Psoas muscle (tissue), 8 donors: ENCODE measurements at places on chromosomes 2 and 18. TPM values are rescaled to one million over a fixed set of nuclear protein-coding genes. Genes with fewer than 3 reads are reported as not detected.

Gene FBXO48
- 0.90 TPM for total RNA-seq

DNA sequence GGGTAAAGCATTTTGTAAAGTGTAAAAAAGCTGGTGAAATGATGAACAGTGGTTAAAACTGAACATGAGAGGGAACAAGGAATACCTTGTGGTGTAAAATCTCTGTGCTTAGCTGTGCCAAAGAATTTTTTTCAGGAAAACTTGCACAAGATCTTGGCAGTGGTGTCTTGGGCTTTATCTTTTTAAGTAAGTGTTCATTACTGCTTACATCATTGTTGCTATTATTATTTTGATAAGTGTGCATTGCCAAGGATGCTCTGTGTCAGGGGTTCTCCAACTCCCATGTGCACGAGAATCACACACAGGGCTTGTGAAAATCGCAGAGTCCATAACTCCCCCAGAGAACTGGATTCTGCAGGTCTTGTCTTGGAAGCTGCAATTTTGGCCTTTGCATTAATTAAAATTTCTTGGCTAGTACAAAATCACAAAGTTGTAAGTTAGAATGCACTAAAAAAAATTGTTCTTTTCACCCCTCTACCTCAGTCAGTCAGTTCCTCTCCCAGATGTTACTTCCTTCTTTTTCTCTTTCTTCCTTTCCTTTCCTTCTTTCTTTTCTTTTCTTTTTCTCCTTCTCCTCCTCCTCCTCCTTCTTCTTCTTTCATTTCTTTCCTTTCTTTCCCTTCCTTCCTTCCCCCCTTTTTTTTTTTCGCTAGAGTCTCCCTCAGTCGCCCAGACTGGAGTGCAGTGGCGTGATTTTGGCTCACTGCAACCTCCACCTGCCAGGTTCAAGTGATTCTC, 37.8 kb downstream of the GATA6 start:
- no peaks in the 10 kb centered on the region for H3K4me1 ChIP-seq
- no peak overlapping the region for H3K4me3 ChIP-seq
- H3K27ac ChIP-seq = no peak overlapping the region
- H3K36me3 ChIP-seq = no peaks in the 10 kb centered on the region

- no peaks in the 10 kb centered on the region for H3K27me3 ChIP-seq
- DNase-seq = no peak
- no peaks in the 10 kb centered on the region for H3K4me1 ChIP-seq
- H3K4me3 ChIP-seq = no peak overlapping the region
These were observed 32.3 kb downstream of the CARF start for GRCh38 chr2:202944408-202944807.

GRCh38 chr2:145157741-145158591, 638.0 kb upstream of the ZEB2 start:
- H3K4me1 ChIP-seq = peaks cover 5% of the 10 kb centered on the region
- H3K4me3 ChIP-seq = no peak overlapping the region
- DNase-seq = peak; percentile 55
- H3K36me3 ChIP-seq = no peaks in the 10 kb centered on the region
- H3K27me3 ChIP-seq = no peaks in the 10 kb centered on the region

DNA sequence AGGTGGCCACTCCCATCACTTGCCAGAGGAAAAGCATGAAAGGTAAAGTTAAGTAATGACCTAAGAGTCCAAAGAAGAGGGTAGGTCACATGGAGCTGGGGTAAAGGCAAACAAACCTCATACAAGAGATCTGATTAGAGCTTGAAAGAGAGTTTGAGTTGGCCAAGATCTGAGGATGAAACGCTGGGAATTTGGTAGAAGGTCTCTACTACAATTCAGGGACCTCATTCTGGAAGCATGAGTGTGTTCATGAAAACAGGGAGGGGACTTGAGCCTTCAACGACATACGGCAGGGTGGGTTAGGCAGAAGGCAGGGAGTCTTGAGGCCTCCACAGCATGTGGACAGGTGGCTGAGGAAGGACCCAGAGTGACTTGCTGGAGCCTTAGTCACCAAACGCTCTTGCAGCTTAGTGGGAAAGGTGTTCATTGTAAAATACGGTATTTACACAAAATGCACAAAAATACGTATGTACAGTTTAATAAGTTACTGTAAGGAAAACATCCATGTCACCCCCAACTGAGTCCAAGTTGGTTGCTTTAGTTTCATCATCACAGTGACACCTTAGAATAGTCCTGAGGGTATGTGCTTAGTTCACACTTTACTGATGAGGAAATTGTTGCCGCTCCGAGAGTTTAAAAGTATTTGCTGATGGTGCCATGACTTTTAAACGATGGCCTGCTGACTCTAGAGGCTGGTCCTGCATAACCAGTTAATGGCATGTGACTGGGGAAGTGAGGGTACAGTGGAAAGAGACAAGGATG, 5.0 kb upstream of the FARP2 start:
- peaks cover 86% of the 10 kb centered on the region for H3K36me3 ChIP-seq
- peaks cover 3% of the 10 kb centered on the region for H3K4me1 ChIP-seq
- no peak overlapping the region for H3K4me3 ChIP-seq
- no peak overlapping the region for H3K27ac ChIP-seq

- H3K36me3 ChIP-seq = no peaks in the 10 kb centered on the region
- H3K4me3 ChIP-seq = no peak overlapping the region
- H3K4me1 ChIP-seq = peaks cover 9% of the 10 kb centered on the region
- H3K27ac ChIP-seq = no peak overlapping the region
These were observed 25.0 kb upstream of the COPS8 start for GRCh38 chr2:237060534-237061312.

Gene PSMA8
- total RNA-seq = not detected

DNA sequence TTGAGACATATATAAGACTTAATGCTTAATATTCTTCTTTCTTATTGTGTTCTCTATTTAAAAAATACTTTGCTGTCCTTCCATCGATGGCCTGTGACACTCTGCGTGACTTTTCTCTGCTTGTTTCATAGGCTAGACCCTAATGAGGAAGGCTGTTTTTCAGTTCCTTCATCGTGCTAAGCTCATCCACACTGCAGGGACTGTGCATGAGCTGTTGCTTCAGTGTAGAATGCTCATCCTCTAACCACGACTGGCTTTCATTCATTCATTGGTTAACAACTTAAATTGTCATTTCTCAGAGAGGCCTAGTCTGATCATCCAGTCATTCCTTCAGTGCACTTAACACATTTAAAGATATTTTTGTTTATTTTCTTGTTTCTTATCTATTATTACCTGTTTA, 134.4 kb downstream of the CCDC85A start:
- no peaks in the 10 kb centered on the region for H3K27me3 ChIP-seq
- no peak for DNase-seq
- no peak overlapping the region for H3K4me3 ChIP-seq
- no peak overlapping the region for H3K27ac ChIP-seq
- no peaks in the 10 kb centered on the region for H3K36me3 ChIP-seq

DNA sequence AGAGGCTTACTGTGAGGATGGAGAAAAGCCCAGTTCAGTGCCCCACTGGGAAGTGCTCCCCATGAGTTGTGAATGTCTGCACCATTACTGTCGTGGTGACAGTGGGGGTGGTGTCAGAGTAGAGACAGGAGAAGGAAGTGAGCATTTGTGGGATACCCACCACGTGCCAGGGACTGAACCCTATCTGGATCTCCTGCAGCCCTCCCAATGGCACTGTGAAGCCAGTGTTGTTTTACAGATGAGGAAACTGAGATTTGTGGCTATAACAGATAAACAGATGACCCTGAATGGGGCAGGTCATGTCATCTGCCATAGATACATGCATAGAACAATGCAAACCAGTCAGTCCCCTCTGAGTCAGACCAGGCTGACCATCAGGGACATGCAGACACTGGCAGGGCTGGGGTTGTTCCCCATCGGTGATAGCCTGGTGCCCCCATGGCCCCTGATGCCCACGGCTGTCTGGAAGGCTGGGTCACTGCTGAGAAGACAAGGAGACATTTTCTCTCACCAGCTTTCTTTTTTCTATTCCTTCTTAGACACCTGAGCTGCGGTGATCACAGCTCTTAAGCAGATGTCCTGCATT, 60.8 kb downstream of the EMILIN2 start:
- H3K27ac ChIP-seq = no peak overlapping the region
- no peaks in the 10 kb centered on the region for H3K4me1 ChIP-seq
- no peak for DNase-seq

Gene GKN2
- not detected for total RNA-seq
